ENCODE measurements at places on chromosomes 2 and 18.
A peak's percentile ranks its signal among the peaks of the same experiment; 100 is the strongest.

DNA sequence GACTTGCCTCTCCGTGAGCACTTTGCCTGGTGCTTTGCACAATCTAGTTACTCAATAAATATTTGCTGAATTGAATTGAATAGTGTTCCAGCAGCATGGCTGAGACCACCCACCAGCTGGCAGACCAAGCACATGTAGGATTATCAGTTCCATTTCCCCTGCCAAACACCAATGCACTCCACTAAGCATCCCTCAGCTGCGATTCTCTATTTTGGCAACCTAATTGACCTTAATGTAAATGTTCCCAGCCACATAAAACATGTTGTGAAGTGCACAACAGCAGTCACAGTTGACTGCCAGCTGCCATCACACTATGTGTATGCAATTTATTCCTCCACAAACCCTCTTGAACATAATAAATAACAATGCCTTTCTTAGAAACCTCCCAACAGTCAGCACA is 1879.4 kb upstream of the PIK3C3 start:
- no peak for DNase-seq

GRCh38 chr18:10231220-10231619 is 223.2 kb upstream of the APCDD1 start:
- no peak for DNase-seq

- peak; percentile 11 for DNase-seq
Observed at GRCh38 chr2:57497489-57498096, 549.0 kb upstream of the VRK2 start.

GRCh38 chr2:38889575-38889974 is at the start of gene ARHGEF33:
Gene ARHGEF33, plus strand, starts transcription at chr2:38889875. Its CDS starts 29,573 bp downstream, at chr2:38919448.
- no peak for DNase-seq

DNA sequence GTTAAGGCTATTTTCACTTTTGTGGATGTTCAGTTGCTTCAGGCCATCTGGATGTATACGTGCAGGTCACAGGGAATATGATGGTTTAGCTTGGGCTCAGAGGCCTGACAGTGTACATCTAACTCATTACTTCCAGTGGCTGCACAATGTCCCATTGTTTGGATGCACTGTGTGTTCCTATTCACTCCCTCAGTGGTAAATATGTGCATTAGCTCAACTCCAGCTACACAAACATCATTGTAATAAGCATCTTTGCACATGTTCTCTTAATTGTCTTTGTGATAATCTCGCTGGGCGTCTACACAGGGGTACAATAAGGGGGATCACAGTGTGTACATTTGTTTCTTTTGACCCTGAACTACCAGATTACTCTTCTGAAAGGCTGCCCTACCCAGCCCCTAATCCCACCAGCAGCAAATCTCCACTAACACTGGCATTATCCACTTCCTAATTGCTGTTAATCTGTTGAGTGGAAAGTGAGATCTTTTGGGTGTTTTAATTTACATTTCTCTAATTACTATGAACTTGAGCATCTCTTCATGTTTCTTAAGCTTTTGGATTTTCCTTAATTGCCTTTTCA is 56.1 kb upstream of the POLE4 start:
- DNase-seq: no peak

GRCh38 chr18:623761-624620 is 27.2 kb downstream of the CLUL1 start:
- peak; percentile 53 for DNase-seq

GRCh38 chr2:210667711-210668110 is 111.3 kb downstream of the CPS1 start:
- DNase-seq: no peak

- DNase-seq: no peak
Observed at GRCh38 chr2:17538844-17539554, 1.5 kb upstream of the VSNL1 start.

DNA sequence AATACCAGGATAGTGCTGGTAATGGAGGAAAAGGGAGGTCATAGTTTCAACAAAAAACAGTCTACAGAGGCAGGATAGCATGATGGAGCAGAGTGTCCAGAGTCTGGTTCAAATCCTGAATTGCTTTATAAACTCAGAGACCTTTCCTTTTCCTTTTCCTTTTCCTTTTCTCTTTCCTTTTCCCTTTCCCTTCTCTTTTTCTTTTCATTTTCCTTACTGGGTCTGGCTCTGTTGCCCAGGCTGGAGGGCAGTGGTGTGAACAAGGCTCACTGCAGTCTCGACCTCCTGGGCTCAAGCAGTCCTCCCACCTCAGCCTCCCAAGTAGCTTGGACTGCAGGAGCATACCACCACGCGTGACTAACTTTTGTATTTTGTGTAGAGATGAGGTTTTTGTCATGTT is 31.7 kb downstream of the GIGYF2 start:
- no peak for DNase-seq

GRCh38 chr2:97765933-97766332 is 52.6 kb downstream of the ZAP70 start:
- no peak for DNase-seq

DNA sequence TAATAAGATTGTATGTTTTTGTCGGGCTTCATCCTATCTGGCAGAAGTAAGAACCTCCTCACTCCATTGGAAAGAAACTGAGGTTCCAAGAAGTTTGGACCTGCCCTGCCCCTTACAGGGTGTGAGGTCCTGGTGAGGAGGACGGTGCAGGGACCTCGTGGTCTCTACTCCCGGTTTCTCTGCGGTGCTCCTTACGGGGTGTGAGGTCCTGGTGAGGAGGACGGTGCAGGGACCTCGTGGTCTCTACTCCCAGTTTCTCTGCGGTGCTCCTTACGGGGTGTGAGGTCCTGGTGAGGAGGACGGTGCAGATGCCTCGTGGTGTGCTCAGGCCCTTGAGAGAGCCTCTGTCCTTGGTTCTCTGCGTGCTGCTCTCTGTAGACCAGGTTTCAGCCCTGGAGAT is 5.2 kb downstream of the CTDP1 start:
- DNase-seq: no peak

DNA sequence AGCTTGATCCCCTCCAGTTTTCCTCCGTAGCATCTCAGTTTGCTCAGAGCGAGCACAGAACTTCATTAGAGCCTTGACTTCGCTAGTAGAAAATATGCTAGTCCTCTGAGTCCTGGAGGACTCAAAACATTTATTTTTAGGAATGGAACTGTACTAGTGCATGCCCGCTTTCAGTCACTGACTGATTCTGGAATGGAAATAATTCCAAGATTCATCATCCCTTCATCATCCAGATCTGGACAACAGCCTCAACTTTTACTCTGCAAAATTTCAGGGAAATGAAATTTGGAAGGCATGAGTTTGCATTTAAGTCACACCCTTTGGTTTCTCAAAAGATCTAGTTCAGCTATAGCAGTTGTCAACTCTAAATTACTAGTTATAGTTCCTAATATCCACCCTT is 304.6 kb downstream of the XIRP2 start:
- no peak for DNase-seq

- DNase-seq: no peak
Observed at GRCh38 chr2:226673314-226673723, 126.3 kb downstream of the IRS1 start.

- DNase-seq: peak; percentile 18
Observed at GRCh38 chr2:65129286-65129825, 550 bp downstream of the RAB1A start.

- no peak for DNase-seq
Observed at GRCh38 chr2:185012643-185013042, 414.3 kb downstream of the ZNF804A start.

- no peak for DNase-seq
Observed at GRCh38 chr2:102895376-102895775, 133.5 kb downstream of the TMEM182 start.

GRCh38 chr2:207505728-207506127 is 24.0 kb upstream of the CREB1 start:
- peak; percentile 60 for DNase-seq

DNA sequence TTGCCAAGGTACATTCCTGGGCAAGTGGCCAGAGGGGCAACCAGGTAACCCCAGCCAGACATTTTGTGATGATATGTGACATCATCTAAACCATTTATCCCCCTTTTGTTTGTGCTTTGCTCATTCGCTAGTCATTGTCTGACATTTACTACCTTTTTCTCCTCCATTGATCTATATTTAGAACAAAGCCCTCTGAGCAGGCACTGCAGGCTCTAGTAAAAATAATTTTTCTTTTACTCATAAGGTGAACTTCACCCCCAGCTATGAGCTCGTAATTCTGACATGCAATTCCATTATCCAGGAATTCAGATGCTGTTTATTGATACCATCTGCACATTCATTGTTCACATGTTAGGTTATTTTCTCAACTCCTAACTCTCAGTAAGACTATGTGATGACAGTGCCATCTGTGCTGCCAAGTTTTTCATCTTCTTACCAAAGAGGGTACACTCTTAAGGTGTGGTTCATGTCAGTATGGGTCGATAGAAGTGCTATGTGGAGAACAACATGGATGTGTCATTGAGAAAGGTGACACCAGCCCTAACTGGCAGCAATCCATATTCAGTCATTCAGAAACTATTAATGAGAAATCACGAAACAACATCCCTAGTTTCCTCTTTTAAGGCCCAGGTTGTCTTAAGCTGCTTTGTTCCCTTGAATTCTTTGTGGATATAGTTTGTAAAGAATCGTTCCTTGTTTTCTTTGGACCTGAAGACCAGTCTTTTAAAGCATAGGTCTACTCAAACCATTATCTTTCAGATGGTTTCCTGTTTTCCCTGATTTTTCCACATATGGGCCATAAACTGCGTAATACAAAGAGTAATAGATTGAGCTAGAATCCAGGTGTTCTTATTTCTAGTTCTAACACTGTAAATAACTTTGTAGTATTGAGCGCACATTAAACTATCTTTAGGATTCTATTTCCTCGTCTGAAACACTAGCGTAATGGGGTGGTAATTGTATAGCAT is 978.1 kb upstream of the CDH2 start:
- DNase-seq: no peak
